ENCODE measurements at places on chromosomes 1 and 21.

- DNase-seq = no peak
Observed at GRCh38 chr1:86423473-86423872, 498 bp upstream of the CLCA2 start.

- DNase-seq = peak; percentile 36
Observed at GRCh38 chr1:5975133-5975880, 16.9 kb downstream of the NPHP4 start.

- DNase-seq = no peak
Observed at GRCh38 chr1:32538887-32539583, at the start of gene ZBTB8A. Gene ZBTB8A, plus strand, starts transcription at chr1:32539427. Its CDS starts 53,505 bp downstream, at chr1:32592932.

- DNase-seq = no peak
Observed at GRCh38 chr1:22778862-22779520, 68.4 kb downstream of the EPHB2 start.

- peak; percentile 36 for DNase-seq
Observed at GRCh38 chr1:168234846-168235547, 9.2 kb downstream of the SFT2D2 start.

DNA sequence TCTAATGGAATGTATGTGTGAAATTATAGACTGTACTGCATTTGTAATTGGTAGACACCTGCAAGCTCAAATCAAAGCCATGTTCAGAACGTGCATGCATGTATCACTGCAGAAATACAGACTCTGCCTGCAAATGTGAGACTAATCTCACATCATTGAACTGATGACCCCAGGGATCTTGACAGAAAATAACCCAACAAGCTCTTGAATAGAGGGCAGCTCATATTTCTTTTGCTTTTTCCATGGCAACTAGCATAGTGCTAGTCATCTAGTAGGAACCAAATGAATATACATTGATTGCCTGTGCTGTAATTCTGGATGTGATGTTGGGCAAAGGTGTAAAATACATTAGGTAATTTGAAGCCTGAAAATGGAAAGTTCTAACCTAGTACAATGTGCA lies 62.4 kb downstream of the PTPRC start:
- DNase-seq = no peak

DNA sequence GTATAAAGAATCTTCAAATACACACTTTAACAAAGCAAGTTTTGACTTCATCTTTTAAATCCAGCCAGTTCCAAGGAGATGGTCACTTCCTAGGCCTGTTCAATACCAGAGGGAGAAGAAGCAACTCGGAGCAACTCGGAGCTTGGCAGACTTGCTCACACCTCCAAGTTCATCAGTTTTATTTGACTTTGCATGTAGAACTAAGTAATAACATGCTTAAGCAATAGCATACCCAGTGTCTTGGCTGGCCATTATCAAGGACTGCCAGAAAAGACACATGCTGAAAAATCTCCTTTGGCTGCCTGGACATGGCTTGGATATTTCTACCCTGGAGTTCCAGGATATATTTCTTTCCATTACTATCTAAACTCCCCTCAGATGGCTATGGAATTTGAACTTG lies 52.6 kb downstream of the GNG12 start:
- DNase-seq = no peak

- no peak for DNase-seq
Observed at GRCh38 chr1:41379738-41380130, 18.5 kb downstream of the FOXO6 start.

GRCh38 chr1:187894349-187894748 lies 1065.6 kb downstream of the PLA2G4A start:
- DNase-seq = no peak

DNA sequence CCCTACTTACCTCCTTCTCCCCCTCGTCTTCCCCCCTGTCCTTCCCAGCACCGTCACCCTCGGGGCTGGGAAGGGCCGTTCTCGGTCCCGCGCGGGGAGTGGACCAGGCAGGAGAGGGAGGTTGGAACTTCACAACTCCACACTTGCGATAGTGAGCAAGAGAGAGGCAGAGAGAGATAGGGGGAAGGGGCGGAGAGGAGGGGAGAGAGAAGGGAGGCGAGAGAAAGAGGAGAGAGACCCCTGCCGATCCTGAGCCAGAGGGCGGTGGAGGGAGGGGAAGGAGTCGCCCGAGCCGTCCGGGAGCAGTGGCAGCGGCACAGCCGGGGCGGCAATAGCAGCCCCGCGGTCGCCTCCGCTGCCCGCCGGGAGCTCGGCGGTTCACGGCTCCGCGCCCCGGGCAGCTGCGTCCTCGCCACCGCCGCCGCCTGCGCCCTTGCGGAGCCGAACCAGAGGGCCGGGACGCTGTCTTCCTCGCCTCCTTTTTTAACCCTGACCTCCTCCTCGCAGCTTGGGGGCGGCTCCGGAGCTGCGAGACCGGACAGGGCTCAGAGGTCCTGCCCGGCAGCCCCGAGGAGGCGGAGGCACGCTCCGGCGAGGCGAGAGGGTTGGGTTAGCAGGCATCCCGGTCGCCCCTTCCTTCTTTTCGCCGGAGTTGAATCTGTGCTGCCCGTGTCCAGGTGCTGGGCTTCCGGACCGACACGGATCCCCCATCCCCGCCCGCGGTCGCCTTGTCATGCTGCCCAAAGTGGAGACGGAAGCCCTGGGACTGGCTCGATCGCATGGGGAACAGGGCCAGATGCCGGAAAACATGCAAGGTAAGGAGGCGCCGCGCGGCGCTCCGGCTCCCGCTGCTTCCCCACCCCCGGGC lies 11.7 kb downstream of the NR5A2 start:
- DNase-seq = no peak

- DNase-seq = no peak
Observed at GRCh38 chr1:23601135-23601967, 42.0 kb upstream of the ID3 start.

DNA sequence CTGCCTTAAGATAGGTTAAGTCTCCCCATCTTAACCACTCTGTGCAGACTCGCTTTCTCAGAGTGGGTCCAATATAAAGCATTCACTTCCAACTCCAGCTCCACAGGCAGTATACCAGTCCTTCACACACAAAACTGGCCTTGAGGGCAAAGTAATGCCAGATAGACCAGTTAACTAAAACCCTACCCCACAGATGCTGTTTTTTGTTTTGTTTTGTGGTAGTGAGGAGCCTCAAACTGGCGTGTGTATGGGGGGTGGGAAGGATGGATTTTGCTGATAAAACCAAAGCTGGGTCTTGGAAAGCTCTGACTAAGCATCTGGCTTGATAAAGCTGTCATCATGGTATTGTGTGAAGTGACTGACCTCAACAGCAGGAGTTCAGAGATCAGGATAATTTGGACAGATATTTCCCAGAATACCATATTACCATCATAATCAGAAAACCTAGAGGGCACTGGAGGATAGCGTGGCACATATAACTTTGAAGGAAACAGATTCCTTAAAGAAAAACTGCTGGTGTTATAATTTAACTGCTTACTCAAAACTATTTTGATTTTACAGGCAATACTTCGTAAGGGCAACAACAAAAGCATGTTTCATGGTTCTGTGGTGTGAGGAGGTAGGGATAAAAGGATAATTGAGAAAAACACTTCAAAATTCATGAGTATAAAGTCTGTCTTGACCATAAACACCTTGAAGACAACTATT lies 29.6 kb upstream of the CPLANE2 start:
- no peak for DNase-seq

DNA sequence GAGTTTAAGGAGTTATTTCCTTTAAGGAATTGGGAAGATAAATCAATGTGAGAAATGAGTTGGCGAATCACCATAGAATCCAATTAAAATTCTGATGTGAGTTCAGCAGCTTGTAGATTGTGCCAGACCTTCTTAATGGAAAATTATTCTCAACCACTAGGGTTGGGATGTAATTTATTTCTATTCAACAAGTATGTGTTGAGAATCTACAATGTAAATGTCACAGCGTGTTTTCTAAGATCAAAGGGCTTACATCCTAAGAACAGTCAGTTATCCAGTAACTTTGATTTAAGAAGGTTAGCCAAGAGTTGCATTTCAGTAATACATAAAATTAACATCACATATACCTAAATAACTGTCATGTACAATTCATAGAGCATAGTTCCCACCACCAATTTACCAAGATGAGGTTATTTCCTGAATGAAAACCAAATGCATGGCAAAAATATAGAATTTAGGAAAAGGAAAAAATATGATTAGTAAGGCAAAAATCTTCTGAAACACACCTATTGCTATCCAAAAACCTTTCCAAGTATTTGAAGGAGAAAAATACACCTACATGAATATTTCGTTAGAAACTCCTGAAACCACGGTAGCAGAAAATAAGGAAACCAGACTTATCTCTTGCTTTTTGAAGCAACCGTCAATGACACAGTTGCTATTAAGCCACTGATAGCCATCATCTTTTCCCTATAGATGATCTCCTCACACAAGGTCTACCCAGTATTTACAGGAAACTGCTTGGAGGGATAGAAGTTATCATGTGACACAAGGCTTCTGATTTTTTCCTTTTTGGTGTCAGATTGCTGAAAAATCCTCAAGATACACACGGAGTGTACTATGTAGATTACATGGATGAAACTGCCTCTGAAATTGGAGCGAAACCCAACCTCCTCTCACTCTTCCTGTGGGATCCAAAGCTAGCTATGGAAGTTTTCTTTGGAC lies 259.4 kb upstream of the POGK start:
- no peak for DNase-seq

GRCh38 chr1:39269791-39270342 lies 65.4 kb downstream of the MACF1 start:
- DNase-seq = peak; percentile 37

DNA sequence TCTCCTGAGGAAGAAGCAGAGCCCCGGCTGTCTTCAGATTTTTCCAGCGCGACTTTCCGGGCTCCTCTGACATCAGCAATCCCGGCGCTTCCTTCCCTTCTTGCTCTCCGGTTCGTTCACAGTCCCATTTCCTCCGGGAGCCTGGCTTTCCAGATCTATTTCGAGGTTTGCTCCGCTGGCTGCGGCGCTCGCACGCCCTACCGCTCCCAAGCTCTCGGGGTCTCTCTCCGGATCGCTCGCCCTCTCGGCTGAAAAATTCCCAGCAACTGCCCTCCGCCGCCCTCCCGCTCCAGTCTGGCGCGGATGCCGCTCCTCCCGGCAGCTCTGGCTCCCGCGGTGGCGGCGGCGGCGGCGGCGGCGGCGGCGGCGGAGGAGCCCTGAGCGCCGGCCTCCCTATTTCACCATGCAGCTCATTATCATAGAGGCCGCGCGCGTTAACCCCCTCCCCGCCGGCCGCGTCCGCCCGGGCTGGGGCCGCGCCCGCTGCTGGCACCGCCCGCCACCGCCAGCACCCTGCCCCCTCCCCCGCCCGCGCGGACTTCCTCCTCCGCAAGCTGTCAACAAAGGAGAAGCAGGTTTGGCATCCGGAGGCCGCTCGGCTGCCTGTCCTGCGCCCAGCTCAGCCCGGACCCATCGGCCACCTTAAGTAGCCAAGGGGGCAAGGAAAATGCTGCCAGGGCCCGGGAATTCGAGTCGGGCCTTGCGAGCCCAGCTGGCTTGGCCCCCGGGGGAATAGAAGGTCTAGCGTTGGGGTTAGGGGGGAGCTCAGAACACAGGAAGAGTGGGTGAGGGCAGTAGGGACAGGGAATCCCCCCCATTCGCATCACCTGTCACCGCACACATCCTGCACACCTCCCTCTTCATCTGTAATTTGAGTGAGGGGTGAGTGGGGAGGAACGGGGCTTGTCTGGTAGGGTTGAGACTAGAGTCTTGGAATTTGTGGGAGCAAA lies at the start of gene PLXNA2:
Gene PLXNA2 (minus strand): TSS at position 418 of the 950 bp plus-strand sequence. CDS start 26,462 bp downstream, outside the sequence.
- peak; percentile 44 for DNase-seq

DNA sequence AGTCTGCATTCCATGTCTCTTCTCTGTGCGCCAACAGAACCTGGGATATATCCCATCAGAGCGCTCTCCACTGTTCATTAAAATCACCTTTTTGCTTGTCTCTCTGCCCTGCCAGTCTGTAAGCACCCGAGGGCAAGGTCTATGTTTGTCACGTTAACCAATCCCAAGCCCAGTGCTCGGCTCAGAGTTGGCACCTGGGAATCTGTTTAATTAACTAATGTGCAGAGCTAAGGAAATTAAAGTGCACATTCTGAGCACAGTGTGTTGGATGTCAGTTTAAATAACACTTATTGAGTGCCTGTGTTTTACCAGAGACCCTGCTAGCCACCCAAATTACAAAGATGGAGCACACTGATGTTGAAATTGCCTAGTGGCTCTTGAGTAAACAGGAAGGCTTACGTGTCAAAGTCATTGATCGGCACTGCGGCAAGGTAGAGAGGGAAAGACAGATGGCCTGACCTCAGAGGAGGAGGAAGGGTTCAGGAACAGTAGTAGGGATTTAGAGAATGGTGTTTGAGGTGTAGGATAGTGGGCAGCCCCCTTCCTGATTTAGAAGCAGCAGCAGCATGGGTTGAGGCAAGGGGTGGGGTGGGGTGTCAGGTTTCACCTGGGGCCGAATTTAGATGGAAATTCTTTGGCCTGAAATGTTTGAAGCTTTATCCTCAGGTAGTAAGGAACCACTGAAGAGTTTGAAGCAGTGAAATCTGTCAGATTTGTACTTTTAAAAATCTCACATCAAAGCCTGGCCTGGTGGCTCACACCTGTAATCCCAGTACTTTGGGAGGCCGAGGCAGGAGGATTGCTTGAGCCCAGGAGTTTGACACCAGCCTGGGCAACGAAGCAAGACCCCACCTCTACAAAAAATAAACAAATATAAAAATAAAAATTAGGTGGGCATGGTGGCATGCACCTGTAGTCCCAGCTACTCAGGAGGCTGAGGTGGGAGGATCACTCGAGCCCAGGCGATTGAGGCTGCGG lies 7.7 kb downstream of the ARMH1 start:
- no peak for DNase-seq

- no peak for DNase-seq
Observed at GRCh38 chr1:211324992-211325775, 1.4 kb upstream of the TRAF5 start.

DNA sequence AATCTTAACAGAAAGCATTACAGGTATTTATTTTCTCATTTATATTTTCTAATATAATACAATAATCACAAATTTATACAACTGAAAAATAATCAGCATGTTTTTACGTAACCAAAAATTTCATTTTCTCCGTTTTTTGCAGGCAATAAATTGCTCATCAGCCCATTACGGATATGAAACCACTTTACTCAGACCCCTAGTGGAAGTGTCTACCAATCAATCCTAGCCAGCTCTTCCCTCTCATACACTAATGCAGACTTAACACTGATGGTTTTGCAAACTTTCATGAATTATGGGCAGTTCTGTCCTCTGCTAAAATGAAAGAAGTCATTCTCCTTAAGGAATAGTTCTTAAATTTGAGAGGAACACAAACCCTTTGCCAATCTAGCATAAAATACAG lies 124.7 kb downstream of the EIF4G3 start:
- DNase-seq = no peak

GRCh38 chr1:107451715-107452114 lies 310.9 kb downstream of the NTNG1 start:
- no peak for DNase-seq

- DNase-seq = no peak
Observed at GRCh38 chr1:72010094-72010431, 272.3 kb downstream of the NEGR1 start.

- no peak for DNase-seq
Observed at GRCh38 chr1:96934282-96934681, 212.7 kb downstream of the PTBP2 start.

Measured in GM19239 (cell line).